ENCODE measurements at places on chromosomes 5 and 9. TPM values are rescaled to one million over a fixed set of nuclear protein-coding genes. Genes with fewer than 3 reads are reported as not detected.

The OBP2B gene
- total RNA-seq: 0.30 TPM

The OR1Q1 gene
- not detected for total RNA-seq

The PCDHA11 gene
- 0.39 TPM for total RNA-seq

The GLIPR2 gene
- 28.6 TPM for total RNA-seq
